NCI-H2227 treated with DMSO at 0.1 percent for 48 hours (cell line): ENCODE measurements at places on chromosomes 7 and 10.

DNA sequence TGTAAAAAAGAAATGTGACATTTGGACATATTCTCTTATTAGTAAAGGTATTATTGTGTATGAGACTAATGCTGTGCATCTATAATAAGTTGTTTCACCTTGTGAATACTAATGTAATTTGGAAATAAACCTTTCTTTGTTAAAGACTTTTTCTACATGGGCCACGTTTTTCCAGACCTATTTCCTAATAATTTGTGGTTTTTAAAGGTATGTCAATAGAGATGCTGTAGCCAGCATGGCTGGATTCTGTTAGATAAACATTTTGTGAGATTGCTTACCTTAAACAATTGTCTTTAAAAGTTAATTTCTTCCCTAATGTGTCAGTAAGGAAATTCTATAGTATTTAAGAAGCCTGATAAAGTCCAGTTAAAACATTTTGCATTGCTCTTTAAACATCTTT, 56.0 kb downstream of the KAT6B start:
- DNase-seq = no peak

DNA sequence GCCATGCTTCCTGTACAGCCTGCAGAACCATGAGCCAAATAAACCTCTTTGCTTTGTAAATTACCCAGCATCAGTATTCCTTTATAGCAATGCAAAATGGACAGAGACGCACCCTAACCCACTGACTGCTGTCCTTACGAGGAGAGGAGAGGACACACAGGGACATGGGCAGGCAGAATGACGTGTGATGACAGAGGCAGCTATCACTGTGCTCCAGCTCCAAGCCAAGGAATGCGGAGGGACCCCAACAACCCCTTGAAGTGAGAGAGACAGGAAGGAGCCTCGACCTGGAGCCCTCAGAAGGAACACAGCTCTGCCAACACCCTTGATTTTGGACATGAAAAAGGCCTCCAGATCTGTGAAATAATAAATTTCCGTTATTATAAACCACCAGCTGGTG, 46.6 kb upstream of the EBF3 start:
- DNase-seq = no peak

DNA sequence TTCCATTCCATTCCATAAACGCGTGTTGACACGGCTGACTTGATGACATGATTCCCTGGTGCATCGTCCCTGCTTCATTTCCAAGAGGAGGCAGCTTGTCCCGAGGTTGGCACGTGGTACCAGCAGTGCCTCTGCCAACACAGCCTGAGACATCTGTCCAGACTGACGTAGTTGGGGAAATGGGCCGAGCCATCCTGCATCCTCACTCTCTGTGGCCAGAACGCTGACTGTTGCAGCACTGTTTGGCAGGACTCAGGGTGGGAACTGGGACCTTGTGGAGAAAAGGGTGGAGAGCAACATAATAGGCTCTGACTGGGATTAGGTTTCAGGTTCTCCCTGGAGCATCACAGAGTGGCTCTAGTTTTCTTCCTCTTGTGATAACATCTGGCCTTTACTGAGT, 118.6 kb upstream of the BTBD16 start:
- no peak for DNase-seq

DNA sequence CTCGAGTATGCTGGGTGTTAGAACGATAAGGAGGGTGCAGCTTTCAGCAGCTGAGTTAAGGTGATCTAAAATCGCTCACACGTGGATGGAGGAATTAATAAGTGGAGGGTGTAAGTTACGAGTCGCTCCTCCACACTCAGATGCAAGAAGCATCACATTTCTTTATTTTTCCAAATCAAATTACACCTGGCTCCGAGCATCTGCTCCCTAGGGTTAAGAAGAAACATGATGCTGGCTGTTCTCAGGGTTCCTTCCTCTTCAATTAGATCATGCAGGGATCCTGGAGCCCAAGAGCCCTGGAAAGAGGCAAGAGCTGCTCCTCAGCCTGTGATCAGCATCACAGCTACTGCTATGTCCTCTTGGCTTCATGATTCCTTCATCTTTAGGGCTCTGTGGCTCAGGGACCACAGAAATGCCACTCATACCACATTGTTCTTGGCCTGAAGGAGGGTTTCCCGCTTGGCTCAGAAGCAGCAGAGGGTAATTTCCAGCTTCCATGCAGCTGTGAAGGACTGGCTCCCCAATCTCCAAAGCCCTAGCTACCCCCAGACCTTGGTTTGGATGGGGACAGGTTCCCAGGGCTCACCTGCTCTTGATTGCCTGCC, 235.9 kb upstream of the ZNF32 start:
- DNase-seq = no peak

- no peak for DNase-seq
These were observed 18.5 kb upstream of the FOXL3 start for GRCh38 chr7:271266-272107.

GRCh38 chr10:121245754-121246153, 352.5 kb downstream of the FGFR2 start:
- DNase-seq = no peak

DNA sequence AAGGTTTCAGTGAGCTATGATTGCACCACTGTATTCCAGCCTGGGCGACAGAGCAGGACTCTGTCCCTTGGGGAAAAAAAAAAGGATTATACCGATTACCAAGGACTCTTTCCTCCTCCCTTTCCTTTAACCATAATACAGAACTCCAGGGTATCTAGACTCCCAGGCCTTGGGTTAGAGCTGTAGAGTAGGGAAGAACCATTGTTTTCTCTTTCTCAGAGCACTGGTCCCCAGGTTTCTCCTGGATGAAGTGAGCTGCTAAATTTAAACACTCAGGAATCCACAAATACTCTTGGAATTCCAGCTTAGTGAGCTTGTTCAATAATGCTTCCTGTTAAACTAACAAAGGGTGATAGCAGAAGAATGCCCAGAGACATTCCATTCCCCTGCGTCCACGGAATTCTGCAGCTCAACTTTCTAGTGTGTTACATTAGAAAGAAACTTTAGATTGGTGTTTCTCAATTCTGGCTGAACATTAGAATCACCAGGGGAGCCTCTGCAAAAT, 14.6 kb upstream of the RPEL1 start:
- DNase-seq = no peak

DNA sequence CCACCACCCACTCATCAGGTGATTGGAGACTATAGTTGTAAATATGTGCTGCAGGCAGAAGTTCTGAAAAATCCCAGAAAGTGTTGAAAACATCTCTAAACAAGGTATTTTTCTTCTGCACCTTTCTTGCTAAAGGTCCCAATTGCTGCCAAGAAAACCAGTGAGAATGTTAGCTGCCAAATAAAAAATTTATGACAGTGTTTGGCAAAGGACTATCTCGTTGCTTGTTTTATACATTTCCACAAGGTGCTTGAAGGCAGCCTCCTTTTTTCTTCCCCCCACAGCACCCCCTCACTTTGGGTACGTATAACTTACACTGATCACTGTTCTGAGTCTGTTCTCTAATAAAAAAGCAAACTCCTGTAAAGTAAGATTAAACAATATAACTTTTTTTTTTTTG, 158.6 kb upstream of the TCF7L2 start:
- no peak for DNase-seq

DNA sequence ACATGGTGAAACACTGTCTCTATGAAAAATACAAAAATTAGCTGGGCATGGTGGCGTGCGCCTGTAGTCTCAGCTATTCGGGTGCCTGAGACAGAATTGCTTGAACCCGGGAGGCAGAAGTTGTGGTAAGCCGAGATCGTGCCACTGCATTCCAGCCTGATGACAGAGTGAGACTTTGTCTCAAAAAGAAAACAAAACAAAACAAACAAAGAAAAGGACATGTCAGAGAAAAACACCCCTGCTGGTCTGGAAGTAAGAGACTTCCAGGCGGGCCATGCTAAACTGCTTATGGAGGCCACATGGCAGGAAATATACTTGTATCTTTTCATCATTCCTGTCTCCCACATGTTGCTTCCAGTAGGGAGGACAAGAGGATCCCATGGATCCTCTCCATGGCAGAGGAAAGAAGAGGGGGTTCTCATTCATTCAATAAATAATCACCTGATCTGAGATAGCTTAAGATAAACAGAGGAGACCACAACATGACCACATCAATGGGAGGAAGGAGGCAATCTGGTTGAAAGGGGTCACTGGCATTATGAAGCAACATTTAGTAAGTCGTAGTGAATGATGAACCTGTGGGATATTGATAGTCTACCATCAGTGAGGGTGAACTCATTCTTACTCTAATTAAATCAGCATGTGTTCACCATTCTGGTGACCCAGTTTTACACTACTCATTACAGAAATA, 60.5 kb upstream of the ZNF138 start:
- DNase-seq = no peak

- DNase-seq = no peak
These were observed 75.7 kb downstream of the XRCC2 start for GRCh38 chr7:152600266-152600665.

DNA sequence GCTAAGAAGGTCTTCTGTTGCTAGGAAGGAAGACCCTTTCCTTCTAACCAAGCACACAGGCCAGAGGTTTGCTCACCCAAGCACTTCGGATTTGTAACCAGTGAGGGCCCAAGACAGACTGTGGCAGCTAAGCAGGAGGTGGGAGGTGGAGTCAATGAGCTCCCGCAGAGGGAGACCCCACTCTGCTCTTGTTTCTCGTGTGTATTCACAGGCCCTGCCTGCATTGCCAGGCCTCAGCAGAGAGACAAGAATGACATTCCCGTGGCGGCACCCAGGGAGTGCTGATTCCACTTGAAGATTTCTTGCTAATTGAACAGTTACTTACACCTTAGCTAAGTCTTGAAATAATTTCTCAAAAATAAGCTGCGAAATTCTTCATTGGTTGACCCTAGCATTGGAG, 13.4 kb downstream of the PKD1L1 start:
- DNase-seq = no peak

GRCh38 chr10:97640868-97641811, 669 bp downstream of the PI4K2A start:
- DNase-seq = no peak

DNA sequence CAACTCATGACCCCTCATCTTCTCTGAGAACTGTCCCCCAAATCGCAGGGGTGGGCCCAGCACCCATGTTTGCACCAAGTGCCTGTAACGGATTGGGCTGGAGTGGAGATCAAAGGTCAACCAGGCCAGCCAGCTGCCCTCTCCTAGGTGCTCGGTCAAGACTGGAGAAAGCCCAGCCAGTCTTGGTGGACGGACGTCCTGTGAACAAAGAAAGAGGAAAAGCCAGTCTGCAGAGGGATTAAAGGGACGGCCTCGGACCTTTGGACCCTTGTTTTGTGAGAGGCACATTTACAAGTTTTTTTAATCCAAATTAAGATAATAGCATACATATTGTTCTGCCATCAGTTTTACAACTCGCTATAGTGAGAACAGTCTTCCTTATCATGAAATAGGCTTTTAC, 31.7 kb upstream of the GALNTL5 start:
- DNase-seq = no peak

DNA sequence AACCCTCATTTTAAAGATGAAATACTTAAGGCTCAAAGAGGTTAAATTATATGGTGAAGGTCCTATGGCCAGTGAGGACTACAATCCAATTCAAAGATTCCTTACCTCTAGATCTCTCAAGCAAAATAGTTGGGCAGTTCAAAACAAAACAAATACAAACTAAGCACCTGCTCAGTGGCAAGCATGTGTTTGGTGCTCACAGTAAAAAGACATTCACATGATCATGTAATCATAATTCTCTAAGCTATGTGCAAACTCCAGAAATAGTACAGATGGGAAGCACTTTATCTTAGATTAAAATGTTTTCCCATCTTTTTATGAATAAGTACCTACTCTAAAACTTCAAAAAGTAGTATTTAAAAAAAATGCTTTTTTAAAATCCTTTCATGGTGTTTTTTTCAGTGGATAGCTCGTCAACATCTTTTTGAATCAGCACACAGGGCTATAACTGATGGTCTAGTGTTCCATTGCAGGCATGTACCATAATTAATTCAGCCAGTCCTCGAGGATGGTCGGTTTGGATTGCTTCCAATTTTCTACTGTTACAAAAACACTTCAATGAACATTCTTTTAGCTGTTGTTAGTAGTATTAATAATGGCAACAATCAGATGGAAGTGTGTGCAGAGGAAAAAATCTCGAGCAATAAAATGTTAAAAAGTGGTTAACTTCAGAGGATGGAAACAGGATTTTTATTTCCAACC, 58.4 kb downstream of the CHCHD3 start:
- peak; percentile 16 for DNase-seq

GRCh38 chr10:91347529-91347928, 62.6 kb upstream of the HECTD2 start:
- DNase-seq = no peak

DNA sequence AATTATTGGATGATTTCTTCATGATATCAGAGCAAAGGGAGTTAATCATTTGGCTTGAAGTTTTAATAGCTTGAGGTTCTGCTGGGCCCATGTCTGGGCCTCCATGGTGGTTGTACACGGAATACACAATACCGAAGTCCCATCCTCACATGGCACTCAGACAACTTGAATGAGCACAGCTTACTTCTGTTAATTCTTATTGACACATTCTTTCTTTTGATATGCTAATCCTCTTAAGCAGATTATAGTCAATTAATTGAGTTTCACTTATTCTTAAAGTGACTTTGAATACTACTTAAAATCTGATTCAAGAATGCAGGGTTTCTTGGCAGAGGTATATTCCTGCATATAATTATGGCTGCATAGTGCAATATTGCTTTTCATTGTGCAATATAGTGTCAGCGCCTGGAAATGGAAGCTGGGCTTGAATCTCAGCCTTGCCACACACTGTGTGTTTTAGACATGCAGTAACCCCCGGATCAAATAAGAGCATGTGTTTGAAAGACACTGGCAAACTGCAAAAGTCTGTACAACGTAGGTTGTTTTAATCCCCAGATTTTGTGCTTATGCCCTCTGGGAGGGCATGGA, 543.5 kb upstream of the ADARB2 start:
- DNase-seq = no peak

- DNase-seq = no peak
These were observed 228.5 kb downstream of the PTPRN2 start for GRCh38 chr7:158358926-158359645.

- DNase-seq = no peak
These were observed 269.1 kb downstream of the PTPRN2 start for GRCh38 chr7:158318511-158318913.

DNA sequence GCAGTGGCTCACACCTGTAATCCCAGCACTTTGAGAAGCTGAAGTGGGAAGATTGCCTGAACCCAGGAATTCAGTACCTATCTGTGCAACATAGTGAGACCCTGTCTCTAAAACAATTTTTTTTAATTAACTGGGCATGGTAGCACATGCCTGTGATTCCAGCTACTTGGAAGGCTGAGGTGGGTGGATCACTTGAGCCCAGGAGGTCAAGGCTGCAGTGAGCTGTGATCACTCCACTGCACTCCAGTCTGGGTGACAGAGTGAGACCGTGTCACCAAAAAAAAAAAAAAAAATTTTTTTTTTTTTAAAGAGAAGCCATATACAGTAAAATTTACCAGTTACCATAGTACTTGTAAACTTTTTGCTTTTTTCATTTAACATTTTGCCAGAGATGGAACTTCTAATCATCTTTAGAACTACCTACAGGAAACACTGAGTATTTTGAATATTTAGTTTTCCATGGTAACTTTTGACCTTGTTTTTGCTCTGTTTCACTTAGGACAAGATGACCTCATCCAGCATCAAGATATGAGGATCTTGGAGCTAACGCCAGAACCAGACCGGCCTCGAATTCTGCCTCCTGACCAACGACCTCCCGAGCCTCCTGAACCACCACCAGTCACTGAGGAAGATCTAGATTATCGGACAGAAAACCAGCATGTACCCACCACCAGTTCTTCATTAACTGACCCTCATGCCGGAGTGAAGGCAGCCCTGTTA, 40.6 kb downstream of the MPLKIP start:
- no peak for DNase-seq
